ENCODE measurements at places on chromosomes 7 and 10.
A peak's percentile ranks its signal among the peaks of the same experiment; 100 is the strongest.

- peak; percentile 60 for DNase-seq
Observed at GRCh38 chr10:103605359-103606096, 112.0 kb downstream of the NEURL1 start.

- no peak for DNase-seq
Observed at GRCh38 chr7:140540136-140540777, 61.0 kb upstream of the MKRN1 start.

- no peak for DNase-seq
Observed at GRCh38 chr7:44138698-44139097, 2.4 kb downstream of the MYL7 start.

DNA sequence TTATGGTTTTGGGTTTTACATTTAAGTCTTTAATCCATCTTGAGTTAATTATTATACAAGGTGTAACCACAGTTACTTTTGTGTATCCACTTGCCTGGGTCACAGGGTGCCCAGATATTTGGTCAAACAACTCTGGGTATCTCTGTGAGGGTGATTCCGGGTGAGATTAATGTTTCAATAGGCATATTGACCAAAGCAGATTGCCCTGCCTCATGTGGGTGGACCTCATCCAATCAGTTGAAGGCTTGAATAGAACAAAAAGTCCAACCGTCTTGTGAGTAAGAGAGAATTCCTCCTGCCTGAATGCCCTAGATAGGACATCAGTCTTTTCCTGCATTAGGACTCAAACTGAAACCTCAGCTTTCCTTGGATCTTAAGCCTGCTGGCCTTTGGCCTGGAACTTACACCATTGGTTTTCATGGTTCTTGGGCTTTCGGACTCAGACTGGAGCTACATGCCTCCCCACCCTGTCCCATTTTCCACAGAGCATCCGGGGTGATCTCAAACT lies 68.9 kb upstream of the ST8SIA6 start:
- DNase-seq = no peak

DNA sequence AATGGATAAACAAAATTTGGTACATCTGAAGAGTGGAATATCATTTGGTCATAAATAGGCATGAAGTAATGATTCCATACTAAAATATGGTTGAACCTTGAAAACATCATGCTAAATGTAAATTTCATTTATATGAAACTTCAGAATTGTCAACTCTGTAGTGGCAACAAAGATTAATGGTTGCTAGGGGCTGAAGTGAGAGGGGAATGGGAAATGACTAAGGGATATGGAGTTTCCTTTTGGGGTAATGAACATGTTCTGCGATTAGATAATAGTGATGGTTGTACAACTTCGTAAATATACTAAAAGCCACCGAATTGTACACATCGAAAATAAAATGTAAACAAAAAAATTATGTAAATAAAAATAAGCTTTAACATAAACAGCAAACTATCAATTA lies 384.1 kb upstream of the STEAP1 start:
- DNase-seq = no peak

DNA sequence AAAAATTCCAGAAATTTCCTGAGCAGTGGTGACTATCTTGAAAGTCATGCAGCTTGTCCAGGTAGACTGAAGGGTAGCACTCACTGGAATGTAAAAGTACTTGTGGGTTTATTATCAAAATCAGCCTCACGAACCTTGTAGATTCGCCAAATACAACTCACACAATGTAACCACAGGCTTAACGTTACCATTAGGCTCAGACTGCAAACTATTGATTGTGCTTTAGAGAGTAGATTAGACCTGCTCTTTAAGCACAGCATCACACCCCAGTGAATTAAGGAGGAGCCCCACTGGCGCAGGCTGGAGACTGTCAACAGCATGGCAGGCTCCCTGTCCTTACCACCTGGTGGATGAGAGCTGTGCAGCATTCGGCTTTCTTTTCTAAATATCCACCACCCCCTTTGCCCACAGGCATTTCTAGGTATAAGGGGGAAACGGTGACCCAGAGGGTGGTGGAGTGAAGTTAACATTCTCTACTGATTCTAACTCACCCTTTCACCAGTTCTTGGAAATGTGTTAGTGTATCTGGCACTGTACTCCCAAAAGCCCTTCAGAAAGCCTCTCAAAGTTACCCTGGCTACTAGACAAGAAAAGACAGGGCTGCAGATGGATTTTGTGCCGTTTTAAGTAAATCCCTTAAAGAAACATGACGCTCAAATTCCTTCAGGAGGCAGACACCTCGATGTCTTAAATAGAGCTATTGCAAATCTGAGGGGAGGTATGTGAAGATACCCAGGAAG lies 56.6 kb downstream of the GSDME start:
- no peak for DNase-seq

DNA sequence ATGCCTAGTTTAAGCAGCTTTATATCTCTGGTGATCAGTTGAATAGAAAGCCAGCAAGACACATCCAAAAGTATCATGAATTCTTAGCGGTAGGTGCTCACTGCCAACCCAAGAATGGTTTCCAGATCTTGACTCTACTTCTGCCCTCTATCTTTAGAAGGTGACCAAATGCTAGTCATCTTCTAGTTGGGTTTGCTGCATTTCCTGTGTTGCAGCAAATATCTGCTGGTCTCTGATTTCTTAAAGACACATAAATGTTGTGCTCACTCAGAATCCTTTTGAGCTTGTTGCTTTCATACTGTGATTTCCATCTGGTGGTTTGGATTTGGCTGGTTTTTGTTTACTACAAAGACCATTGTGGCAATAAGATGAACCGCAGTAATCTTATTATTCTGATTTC lies 2.2 kb downstream of the CDC123 start:
- no peak for DNase-seq

DNA sequence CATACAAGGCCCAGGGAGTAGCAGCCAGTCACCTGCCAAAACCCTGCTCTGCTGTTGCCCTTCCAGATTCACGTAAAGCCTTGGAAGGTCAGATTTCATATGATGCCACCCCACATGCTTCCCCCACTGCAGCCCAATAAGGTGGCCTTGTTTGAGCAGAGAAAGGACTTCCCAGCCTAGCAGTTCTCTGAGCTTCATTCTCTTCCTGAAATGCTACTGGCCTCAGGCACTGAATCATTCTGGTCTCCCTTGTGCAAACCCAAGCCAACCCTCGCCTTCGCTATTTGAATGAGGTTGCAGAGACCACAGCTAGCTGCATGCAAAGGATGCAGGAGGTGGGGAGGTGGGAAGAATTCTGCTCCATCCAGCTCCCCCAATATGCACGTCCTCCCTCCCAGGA lies 60.3 kb upstream of the PLXNA4 start:
- DNase-seq = no peak

- peak; percentile 12 for DNase-seq
Observed at GRCh38 chr10:6055929-6056328, 6.2 kb downstream of the IL2RA start.

GRCh38 chr7:151694828-151695580 lies 175.3 kb upstream of the RHEB start:
- DNase-seq = no peak

GRCh38 chr7:2651336-2651735 lies 19.6 kb downstream of the TTYH3 start:
- DNase-seq = no peak

DNA sequence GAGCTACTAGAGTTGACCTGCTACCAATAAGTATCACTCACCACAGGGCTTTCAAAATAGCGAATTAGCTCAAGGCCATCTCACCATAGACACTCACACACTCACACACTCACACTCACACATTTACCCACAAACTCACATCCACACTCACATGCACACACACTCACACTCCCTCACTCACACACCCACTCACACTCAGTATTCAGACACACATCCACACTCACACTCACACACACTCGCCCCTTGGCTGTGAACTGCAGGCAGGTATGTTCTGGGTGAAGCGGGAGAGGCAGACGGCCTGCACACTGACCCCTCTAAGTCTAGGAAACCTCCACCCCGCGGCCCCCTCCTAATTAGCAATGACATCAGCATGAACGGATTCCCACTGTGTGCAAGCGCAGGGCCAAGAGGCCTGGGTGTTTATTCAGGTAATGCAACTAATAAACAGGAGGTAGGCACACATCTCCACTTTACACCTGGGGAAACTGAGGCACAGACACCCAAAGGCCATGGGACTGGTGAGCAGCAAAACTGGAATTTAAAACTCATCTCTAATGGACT lies 94.6 kb downstream of the ADARB2 start:
- DNase-seq = no peak

- peak; percentile 17 for DNase-seq
Observed at GRCh38 chr10:1957057-1957456, 219.7 kb upstream of the ADARB2 start.

- no peak for DNase-seq
Observed at GRCh38 chr10:109866995-109867635, 56.2 kb downstream of the XPNPEP1 start.

DNA sequence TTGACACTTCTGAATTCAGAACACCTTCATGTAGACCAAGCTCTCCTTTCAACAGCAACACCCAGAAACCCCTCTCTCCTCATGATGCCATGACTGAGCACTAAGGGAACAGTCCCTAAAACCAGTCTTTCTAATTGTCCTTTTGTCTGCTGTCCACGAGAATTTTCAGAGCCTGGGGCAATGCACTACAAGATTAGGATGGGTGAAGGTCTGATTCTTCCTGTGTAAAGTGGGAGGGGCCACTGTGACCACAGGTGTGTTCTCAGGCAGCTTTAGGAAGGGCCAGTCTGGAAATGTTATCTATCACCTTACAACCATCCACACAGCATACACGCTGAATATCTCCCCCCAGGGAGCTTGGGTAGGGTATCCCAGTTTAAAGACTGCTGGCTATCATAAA lies 7.9 kb downstream of the PAXIP1 start:
- no peak for DNase-seq

DNA sequence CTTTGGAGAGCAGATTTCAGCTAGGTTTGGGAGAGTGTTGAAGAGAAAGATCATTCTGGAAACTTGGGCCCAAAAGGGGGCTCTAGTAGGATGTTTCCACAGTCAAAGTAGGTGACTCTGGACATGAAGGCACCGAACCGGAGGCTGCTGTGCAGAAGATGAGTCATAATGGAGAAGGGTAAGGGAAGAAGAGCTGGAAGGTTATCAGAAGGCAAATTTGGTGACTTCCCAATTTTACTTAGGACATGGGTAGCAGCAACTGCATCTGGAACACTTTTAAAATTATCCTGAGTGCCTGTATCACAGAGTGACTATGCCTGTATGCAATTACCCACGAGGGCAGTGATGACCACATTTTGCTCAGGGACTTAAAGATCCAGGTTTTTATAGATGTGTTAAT lies 38.8 kb downstream of the PIK3AP1 start:
- DNase-seq = no peak

DNA sequence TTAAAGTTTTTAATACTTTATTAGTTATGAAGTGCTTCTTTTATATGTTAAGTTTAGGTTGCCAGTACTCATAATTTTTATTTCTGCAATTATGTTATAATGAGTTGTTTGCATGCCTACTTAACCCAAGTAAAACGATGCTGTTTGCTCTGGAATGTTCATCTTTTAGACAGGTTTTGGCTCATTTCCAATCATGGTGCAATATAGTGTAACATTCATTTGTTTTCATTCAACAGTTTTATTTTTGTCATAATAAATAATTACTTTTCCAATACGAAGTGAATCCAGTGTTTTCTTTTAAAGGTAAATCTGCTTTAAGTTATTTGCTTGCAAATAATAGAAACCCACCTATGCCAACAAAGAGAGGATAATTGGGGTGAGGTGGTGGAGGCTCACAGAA lies 22.1 kb downstream of the ARL5B start:
- DNase-seq = no peak

DNA sequence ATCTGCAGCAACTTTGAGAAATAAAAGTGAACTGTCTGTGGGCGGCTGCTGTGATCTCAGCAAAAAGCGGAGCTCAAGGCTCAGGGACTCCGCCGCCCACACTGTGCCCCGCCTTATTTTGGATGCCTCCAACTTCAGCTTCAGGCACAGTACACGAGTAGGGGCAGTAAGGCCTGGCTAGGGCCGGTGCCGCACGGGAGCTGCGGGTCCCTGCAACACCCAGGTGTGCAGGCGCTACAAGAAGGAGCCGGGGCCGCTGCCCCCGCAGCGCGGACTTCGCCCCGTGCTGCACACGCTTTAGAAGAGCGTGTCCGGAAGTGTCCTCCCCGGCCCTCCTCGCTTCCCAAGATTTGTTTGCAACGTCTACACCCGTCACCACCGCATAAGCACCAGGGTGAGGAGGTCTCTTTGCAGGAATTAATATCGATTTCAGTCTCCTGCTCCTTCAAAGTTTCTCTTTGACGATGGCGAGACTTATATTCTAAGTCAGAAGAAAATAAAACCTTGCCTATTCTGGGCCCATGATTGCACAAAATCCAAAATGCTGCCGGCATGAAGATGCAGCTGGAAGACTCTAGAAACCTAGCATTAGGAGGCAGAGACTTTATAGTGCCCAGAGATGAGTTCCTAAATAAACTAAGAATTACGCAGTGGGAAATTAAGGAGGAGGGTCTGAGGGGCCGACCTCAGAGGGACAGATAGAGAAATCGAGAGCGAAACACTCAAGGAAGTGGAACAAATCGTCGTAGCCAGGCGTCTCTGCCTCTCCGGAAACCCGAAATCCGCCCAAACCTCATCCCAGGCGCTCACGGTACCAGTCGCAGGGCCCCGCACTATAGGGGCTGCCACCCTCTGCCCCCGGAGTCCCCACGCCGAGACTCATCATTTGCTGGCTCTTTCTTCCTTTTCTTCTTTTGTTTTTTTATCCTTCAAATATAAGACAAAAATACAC lies 6.4 kb downstream of the VAX1 start:
- DNase-seq = no peak

DNA sequence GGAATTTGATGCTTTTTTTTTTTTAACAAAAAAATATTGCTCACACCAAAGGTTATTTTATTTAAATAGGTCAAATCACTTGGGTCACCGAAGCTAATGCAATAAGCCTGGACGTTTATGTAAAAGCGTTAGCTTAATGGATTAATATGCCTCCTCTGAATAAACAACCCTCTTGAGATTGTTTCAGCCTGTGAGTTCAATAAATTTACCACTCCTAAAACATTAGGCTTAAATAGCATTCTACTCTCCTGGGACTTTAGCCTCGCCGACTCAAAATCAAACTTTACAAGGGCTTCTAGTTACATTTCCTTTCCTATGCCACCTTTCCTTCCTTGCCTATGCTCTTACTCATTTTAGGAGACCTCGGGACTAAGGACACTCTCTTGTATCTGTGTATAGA lies 79.3 kb downstream of the DNAJB9 start:
- no peak for DNase-seq

DNA sequence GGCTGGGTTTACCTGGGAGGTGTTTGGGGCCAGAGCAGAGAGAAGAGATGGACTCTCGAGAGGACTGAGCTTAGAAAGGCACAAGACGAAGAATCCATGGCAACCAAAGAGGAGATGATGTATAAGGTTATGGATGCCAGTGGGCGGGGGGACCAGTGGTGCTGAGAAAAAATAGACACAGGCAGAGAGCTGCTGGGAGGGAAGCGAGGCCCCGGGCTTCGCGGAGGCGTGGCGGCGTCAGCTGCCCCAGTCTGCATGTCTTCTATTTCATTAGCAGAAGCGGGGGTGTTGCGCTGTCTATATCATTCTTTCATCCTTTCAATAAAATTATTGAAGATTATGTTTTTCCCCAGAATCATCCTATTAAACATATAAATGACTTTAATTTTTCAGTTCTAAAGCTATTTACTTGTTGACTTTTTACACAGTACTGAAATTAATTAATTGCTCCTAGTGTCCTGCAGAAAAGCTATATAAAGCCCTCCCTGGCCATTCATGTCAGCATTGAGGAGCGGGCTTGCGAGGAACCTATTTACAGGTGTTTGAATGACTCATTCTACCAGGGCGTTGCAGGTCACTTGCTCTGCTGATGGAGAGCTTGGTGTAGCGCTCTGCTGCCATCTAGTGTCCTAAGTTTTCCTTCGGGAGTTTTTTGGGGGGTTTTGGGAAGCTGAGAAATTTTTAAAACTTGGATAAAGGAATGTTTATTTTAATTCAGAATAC lies 42.9 kb upstream of the BHLHA15 start:
- DNase-seq = peak; percentile 72

- DNase-seq = no peak
Observed at GRCh38 chr10:6408799-6409198, 171.3 kb downstream of the PRKCQ start.

All from activated CD4-positive, alpha-beta memory T cell treated with anti-CD3 and anti-CD28 coated beads for 36 hours (primary cell).